Tibial nerve (tissue), 4 donors: ENCODE measurements at places on chromosomes 7 and 10.

- no peak for DNase-seq
These were observed 58.3 kb downstream of the MALSU1 start for GRCh38 chr7:23357190-23358093.

DNA sequence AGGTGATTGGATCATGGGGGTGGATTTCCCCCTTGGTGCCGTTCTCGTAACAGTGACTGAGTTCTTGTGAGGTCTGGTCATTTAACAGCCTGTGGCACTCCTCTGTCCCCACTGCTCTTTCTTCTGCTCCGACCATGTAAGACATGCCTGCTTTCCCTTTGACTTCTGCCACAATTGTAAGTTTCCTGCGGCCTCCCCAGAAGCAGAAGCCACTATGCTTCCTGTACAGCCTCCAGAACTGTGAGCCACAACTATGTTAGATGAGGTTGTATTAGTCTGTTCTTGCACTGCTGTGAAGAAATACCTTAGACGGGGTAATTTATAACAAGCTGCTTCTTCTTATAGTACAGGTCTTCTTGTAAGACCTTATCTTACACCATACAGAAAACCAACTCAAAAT, 241.7 kb upstream of the KLF14 start:
- DNase-seq = no peak

GRCh38 chr7:70343519-70343918, 745.2 kb downstream of the AUTS2 start:
- no peak for DNase-seq

DNA sequence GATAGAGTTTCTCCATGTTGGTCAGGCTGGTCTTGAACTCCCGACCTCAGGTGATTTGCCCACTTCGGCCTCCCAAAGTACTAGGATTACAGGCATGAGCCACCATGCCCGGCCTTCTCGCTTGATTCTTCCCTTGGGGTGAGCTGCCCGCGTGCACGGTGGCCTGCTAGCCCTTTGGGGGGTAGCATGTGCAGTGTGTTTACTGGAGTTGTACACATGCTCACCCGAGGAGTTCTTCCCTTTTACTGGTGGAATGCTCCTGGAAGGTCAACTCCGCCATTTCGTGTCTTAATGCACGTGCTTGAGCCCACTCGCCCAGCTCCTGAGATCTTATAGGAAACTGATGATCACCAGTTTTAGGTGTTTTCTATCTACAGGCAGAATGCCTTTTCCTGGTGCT, 17.0 kb upstream of the ADAMTS14 start:
- DNase-seq = no peak

DNA sequence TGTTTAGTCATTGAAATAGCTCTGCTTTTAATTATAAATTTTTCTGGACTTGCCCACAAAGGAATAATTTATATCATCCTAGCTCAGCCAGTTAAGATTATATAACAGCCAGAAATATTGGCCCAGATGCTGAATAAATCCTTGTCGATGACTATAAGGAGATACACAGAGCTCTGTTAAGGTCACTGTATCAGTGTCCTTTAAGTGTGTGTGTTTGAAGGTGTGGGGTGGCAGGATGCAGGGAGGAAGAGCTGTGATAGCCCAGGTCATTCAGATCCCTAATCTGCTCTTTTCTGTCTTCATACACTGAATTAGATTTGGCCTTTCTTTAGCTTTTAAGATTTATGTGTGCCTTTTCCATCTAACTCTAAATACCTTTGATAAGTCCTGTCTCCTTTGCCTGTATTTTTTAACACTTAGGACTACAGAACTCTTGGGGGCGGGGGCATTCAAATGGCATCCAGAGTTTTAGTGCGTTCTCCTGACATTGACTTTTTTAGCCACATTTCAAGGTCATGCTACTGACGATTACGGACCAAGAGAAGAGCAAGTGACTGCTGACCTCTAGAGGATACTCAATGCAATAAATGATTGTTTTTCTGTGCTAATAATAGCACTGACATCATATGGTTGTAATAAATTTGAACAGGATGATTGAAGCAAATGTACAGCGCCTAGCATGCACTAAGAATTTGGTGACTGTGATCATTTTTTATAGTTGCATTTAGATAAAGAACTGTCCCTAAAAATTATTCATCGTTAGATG, 172.3 kb downstream of the CACNB2 start:
- peak; percentile 6 for DNase-seq
